CD4-positive, alpha-beta T cell treated with Interleukin-21 for 1 hour (primary cell): ENCODE measurements at places on chromosomes 12 and 14.

- DNase-seq = peak; percentile 3
Measured at GRCh38 chr12:131074221-131075083, 120.7 kb downstream of the ADGRD1 start.

DNA sequence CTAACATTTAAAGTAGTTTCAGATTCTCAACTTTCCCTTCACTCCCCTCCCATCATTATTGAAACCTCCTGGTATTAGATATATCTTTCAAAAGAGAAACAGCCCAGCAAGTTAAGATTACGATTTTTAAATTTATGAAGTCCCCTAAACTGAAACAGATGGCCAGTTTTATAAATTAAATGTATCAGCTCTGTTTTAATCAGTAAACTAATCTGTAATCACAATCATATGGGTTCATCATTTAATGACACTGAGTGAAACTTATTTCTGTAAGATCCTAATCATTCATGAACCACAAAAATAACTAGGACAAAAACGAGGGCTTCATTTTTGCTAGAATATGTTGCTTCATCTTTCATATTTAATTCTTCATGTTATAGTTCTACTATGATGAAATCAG lies 137.8 kb downstream of the EPS8 start:
- no peak for DNase-seq

- DNase-seq = no peak
Measured at GRCh38 chr12:6354495-6355393, 12.9 kb upstream of the TNFRSF1A start.

GRCh38 chr12:29945904-29946303 lies 162.2 kb upstream of the TMTC1 start:
- DNase-seq = no peak

- no peak for DNase-seq
Measured at GRCh38 chr12:52350021-52350620, 17.2 kb downstream of the KRT85 start.

DNA sequence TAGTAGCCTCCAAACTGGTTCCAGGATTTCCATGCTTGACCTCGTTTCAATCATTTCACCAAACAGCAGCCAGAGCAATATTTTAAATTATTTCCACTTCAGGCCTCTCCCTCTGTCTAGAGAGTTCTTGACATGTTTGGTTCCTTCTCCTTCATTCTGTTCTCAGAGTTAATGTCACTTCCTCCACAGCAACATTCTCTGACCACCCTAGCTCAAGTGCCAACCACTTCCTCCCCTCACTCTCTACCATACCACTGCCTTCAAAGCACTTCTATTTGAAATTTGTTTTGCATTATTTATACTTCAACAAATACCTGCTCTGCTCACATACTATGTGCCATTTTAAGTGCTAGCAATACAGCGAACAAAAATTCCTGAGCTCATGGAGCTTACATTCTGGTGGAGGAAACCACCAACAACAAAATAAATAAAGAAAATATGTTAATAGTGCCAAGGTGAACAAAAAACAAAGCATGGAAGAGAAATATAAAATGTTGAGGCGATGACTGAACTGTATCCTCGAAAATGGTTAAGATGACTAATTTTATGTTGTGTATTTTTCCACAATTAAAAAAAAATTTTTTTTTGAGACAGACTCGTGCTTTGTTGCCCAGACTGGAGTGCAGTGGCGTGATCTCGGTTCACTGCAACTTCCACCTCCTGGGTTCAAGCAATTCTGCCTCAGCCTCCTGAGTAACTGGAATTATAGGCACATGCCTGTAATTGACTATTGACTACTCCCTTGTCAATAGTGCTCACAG lies 17.3 kb downstream of the BAZ1A start:
- peak; percentile 58 for DNase-seq

DNA sequence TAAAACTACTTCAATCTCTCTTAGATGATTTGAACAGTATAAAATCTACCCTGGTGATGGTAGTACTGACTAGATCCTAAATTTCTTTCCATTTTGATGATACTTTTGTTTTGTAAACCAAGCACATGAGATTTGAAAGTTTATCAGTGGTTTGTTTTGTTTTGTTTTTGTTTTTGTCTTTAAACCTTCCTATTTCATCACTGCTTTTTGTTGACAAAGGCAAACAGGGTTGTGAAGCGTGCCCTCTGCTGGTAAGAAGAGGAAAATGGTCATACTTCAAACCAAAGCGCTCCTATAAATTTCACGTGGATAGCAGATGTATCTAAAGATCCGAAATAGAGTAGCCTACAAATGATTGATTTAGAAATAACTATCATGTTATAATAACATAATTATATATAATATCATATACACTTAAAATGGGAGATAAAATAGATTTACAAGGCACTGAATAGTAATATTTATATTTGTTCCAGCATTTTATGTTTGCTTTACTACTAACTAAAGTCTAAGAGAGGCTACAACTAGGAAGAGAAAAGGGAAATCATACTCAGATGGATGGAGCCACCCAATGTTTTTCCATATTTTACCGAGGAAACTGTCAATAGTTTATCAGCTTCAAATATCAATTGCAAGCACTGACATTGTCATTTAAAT lies 254.0 kb upstream of the USP15 start:
- peak; percentile 26 for DNase-seq

DNA sequence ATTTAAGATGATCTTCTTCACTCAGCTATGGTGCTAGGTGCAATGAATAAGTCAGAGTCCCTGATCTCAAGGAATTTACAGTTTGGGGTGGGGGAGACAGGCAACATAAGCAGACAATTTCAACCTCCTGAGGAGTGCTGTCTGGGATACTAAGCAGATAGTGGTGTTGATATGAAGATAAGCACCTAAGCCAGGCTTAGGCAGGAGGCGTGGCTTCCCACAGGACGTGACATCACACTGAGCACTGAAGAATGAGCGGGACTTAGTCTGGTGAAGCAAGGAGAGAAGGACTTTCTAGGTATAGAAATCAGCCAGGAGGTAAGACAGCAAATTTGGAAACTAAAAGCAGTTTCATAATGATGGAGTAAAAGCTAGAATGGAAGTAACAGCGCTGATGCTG lies 6.8 kb downstream of the PRPH start:
- DNase-seq = no peak

GRCh38 chr12:100123316-100124095 lies 19.2 kb downstream of the BLTP3B start:
- DNase-seq = no peak

- no peak for DNase-seq
Measured at GRCh38 chr12:1560704-1561103, 33.7 kb downstream of the FBXL14 start.

DNA sequence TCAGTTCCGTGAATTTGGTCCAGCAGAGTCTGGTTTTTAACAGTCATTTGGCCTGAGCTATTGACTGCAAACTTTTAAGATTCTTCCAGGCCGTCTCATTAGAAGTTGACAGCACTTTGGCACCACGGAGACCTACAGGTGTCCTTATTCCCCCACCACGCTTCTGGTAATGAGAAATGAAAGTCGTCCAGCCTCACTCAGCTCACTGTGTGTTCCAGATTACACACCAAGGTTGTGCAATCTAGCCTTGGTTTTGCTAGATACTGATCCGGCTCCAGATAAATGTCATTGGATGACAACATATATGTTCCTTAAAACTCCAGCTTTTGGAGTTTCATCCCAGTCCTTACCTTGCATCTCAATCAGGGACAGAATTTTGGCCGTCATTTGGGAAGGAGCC lies 210.4 kb downstream of the CHST11 start:
- no peak for DNase-seq
